Immature natural killer cell (primary cell): ENCODE measurements at places on chromosomes 2 and 18. TPM values are rescaled to one million over a fixed set of nuclear protein-coding genes. Genes with fewer than 3 reads are reported as not detected.

GRCh38 chr2:79660557-79660956, 147.7 kb downstream of the CTNNA2 start:
- H3K27ac ChIP-seq = no peak overlapping the region
- H3K4me3 ChIP-seq = no peak overlapping the region
- H3K4me1 ChIP-seq = no peaks in the 10 kb centered on the region
- no peaks in the 10 kb centered on the region for H3K36me3 ChIP-seq

DNA sequence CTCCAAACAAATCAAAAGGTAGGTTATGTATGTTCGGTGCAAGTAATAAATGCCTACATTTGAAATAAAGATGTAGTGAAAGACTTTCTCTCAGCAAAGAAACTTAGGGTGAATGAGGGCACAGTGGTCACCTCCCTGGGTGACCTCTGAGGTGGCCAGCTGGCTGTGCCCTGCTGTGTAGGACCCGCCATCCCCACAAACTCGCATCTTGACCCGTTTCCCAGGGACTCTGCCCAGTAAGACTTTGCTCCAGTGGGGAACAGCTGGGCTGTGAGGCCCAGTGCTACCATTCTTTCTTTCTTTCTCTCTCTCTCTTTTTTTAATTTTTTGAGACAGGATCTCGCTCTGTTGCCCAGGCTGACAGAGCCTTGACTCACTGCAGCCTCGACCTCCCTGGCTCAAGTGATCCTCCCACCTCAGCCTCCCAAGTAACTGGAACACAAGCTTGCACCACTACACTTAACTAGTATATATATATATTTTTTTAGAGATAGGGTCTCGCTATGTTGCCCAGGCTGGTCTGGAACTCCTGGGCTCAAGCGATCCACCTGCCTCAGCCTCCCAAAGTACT, 8.2 kb upstream of the GAREM2 start:
- peaks cover 4% of the 10 kb centered on the region for H3K27me3 ChIP-seq
- H3K36me3 ChIP-seq = no peaks in the 10 kb centered on the region
- no peak overlapping the region for H3K27ac ChIP-seq
- H3K4me3 ChIP-seq = no peak overlapping the region

GRCh38 chr2:104687147-104687546, 166.8 kb upstream of the POU3F3 start:
- H3K4me1 ChIP-seq = no peaks in the 10 kb centered on the region
- H3K27me3 ChIP-seq = peaks cover 3% of the 10 kb centered on the region
- H3K27ac ChIP-seq = no peak overlapping the region
- no peak for DNase-seq

DNA sequence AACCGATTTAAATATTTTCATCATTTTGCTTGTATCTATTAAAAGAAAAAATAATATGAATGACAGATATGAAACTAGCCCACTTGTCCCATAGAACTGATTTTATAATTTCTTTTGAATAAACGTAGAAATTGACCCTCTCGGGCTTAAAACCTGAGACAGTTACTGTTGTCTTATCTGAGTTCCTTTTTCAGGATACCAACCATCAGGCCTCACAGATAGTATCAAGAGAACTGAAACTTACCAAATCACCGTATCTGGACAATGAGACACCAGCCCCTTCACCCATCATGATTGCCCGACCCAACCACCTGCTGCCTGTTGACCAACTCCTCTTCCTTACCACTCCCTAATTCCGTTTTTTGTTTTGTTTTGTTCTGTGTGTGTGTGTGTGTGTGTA, 53.7 kb downstream of the LCLAT1 start:
- no peak for DNase-seq
- H3K36me3 ChIP-seq = peaks cover 12% of the 10 kb centered on the region
- H3K4me1 ChIP-seq = peaks cover 54% of the 10 kb centered on the region
- H3K27me3 ChIP-seq = no peaks in the 10 kb centered on the region
- H3K4me3 ChIP-seq = no peak overlapping the region

DNA sequence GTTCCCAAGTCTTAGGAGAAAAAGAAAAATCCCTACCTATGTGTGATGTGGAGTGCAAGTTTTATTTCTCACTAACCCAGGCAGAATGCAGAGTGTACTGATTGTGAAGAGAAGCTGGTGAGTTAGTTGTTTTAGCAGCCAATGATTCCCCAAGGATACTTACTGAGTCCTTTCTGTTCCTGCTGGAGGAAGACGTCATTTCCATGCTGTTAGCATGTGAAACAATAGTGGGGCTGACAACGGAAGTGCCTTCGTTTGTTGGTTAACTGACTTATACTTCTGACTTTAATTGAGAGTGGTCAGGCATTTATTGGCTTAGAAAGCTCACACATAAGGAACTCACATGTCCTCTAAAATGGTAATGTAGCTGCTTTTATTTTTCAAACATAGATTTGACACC, 180.6 kb downstream of the MC4R start:
- no peak overlapping the region for H3K27ac ChIP-seq
- H3K27me3 ChIP-seq = peaks cover 2% of the 10 kb centered on the region
- no peaks in the 10 kb centered on the region for H3K4me1 ChIP-seq
- H3K4me3 ChIP-seq = no peak overlapping the region
- DNase-seq = no peak

GRCh38 chr2:40371525-40372282, 80.2 kb downstream of the SLC8A1 start:
- no peak overlapping the region for H3K27ac ChIP-seq
- no peaks in the 10 kb centered on the region for H3K4me1 ChIP-seq
- no peaks in the 10 kb centered on the region for H3K27me3 ChIP-seq
- no peak overlapping the region for H3K4me3 ChIP-seq
- no peak for DNase-seq

GRCh38 chr2:221600388-221600787, 28.3 kb upstream of the EPHA4 start:
- H3K36me3 ChIP-seq = no peaks in the 10 kb centered on the region
- no peaks in the 10 kb centered on the region for H3K4me1 ChIP-seq
- H3K27me3 ChIP-seq = no peaks in the 10 kb centered on the region
- no peak overlapping the region for H3K4me3 ChIP-seq

GRCh38 chr18:74529378-74529777, 4.9 kb upstream of the CNDP1 start:
- H3K4me3 ChIP-seq = no peak overlapping the region
- no peaks in the 10 kb centered on the region for H3K27me3 ChIP-seq
- peaks cover 4% of the 10 kb centered on the region for H3K36me3 ChIP-seq
- H3K4me1 ChIP-seq = peaks cover 1% of the 10 kb centered on the region

- peaks cover 2% of the 10 kb centered on the region for H3K27me3 ChIP-seq
- no peak overlapping the region for H3K27ac ChIP-seq
- H3K4me1 ChIP-seq = no peaks in the 10 kb centered on the region
- no peak for DNase-seq
Measured at GRCh38 chr2:14712111-14712510, 79.6 kb downstream of the LRATD1 start.

- DNase-seq = no peak
- no peak overlapping the region for H3K4me3 ChIP-seq
- no peaks in the 10 kb centered on the region for H3K4me1 ChIP-seq
- no peak overlapping the region for H3K27ac ChIP-seq
- H3K27me3 ChIP-seq = no peaks in the 10 kb centered on the region
Measured at GRCh38 chr2:85110991-85111560, 22.1 kb upstream of the TCF7L1 start.

DNA sequence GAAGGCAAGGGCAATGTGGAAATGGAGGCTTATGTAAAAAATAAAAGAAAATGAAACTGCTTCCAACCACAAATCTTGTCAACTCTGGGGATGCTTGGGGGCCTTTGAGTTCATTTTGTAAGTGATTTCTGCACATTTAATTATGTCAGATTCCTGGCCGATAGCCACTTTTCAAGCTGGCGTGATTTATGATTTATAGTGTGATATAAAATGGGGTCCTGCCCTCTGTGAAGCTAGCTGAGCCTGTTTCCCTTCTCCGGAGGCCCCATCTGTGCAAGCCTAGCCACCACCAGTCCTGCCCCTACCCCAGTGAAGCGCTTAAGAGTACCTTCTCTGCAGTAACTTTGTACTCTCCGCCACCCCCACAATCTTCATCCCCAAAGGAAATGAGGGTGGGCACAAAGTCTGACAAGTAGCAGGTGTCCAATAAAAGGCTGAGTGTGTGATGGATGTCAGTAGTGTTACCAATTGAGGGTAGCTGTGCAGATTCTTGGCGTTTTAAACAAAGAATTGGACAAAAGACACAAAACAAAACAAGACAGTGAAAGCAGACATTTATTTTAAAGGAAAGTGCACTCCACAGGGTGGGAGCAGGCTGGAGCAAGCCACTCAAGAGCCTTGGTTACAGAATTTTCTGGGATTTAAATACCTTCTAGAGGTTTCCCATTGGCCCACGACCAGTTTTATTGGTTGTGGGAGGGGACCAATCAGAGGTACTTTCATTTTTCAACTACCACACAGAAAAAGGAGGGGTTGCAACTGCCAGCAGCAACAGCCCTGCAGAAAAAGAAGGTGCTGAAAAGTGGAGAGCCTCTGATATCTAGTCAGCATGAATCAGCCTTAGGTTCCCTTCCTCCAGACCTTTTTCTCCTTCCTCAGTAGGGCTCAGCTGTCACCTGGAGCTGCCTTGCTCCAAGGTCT, 39.0 kb upstream of the SIX3 start:
- H3K27ac ChIP-seq = no peak overlapping the region
- no peaks in the 10 kb centered on the region for H3K36me3 ChIP-seq
- H3K27me3 ChIP-seq = no peaks in the 10 kb centered on the region
- H3K4me3 ChIP-seq = no peak overlapping the region
- no peak for DNase-seq
- H3K4me1 ChIP-seq = no peaks in the 10 kb centered on the region

Gene SCYGR5
- not detected for polyA plus RNA-seq

Gene HOXD9
- polyA plus RNA-seq = not detected
